ENCODE measurements at places on chromosomes 11 and 22.
A peak's percentile ranks its signal among the peaks of the same experiment; 100 is the strongest.

GRCh38 chr11:126422446-126422845, 67.0 kb downstream of the ST3GAL4 start:
- no peak for DNase-seq

GRCh38 chr11:125326126-125326525, 161.6 kb downstream of the PKNOX2 start:
- no peak for DNase-seq

GRCh38 chr11:80856066-80856465, 1415.2 kb upstream of the TENM4 start:
- no peak for DNase-seq

- no peak for DNase-seq
Measured at GRCh38 chr11:117986981-117987574, 884 bp downstream of the IL10RA start.

- DNase-seq = no peak
Measured at GRCh38 chr11:96763244-96763643, 373.4 kb downstream of the JRKL start.

GRCh38 chr11:118265954-118266353, 1.9 kb upstream of the MPZL2 start:
- DNase-seq = peak; percentile 16

DNA sequence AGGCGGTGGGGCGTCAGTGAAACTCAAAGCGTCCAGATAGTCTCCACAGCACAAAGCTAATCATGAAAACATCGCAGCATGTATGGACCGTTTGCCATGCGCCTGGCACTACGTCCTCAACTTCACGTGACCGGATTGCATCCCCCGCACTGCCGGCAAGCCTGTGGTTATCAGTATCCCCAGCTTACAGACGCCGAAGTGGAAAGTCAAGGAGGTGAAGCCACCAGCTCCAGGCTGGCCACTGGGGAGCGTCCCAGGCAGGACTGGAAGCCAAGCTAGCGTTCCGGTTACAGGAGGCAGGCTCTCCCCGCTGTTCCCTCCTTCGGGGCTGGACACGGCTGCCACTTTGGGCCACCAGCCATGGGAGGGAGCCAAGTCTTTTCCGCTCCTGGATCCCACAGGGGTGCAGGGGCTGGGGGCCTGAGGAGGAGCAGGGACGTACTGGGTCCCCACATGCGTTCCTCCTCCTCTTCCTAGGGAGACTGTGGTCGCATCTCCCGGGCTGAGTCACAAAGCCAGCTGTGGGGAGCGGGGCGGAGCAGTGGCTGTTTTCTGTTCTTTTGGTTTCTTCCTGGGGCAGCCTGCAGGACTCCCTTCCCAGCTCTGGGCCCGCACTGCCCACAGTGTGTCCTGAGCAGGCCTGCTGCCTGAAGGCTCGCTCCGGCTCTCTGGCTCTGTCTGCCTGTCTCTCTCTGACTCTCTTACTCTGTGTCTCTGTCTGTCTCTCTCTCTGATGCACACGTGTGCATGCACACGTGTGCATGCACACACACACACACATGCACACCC, 4.3 kb upstream of the OSBPL5 start:
- peak; percentile 38 for DNase-seq

GRCh38 chr11:61403658-61404057, 11.3 kb downstream of the TMEM216 start:
- no peak for DNase-seq

DNA sequence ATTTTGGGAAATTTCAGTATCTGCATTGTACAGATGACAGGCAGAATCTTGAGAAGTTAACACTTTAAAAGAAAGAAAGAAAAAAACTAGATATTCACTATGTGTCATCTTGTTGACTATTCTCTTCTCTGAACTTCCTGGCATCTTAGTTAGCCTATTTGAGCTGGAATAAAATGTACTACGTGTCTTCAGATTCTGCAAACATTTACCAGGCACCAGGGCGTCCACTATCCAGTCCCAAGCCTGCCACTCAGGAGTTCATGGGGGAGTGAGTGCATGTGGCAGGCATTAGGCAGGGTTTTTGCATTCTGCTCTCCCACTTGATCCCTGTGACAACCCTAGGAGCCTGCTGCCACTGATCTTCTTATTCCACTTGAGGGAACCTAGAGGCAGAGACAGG, 25.0 kb downstream of the TIMP3 start:
- DNase-seq = no peak

DNA sequence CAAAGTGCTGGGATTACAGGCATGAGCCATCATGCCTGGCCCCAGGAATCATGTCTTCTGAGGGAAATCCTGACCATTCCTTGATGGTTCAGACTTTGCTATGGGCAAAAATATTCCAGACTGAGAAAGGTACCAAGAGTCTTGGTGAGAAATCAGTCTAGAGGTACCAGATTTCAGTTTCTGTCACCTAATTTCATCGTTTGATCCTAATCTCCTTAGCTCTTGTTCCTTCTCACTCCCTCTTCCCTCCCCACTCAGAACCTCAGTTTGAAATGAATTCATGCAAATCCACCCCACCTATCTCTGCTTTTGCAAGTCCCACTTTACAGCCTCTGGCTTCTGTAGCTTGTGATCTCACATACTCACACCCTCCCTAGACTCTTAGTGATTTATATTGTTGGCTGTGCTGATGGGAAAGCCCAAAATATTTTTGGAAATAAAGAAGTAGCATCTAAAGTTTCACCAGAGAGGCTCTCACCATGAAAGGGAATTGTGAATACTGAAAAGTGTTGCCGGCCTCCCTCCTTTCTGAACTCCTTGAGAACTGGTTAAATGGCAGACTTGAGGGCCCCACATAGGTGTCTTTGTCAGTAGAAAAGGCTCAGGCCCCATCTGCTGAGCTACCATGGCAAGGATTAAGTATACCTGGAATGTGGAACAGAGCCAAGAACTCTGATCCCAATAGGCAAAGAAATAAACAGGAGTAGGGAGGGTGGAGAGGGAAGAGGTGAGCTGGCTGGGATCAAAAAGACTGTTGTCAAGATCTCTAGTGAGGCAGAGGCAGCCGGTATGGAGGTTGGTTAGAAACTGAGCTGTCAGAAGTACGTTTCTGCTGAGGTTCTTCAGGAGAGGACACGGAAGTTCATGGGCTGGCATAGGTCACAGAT, 190.5 kb upstream of the MTMR2 start:
- no peak for DNase-seq

GRCh38 chr11:119664063-119664572, 64.9 kb downstream of the NECTIN1 start:
- DNase-seq = peak; percentile 88

GRCh38 chr11:129283141-129283540, 91.0 kb upstream of the ARHGAP32 start:
- peak; percentile 29 for DNase-seq

DNA sequence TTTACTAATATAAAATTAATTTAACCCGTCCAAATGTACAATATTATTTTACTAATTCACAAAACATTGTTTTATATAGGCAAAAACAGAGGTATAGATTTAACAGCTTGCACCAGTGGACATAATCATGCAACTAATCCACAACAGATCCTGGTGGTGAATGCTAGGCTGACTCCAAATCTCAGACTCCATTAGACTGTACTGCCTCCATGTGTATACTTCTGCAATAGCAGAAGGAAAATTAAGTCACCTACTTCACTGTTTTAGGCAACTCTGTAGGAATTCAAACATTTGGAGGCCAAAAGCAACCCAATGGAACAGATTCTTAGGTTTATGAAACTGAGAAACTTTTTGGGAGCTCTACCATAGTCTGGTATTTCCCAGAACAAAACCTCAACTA, 30.0 kb upstream of the RAB39A start:
- DNase-seq = no peak

All from body of pancreas (tissue), 4 donors.